ENCODE measurements at places on chromosomes 13 and 19.

GRCh38 chr13:89269737-89270136 lies 1598.6 kb downstream of the SLITRK5 start:
- no peak for DNase-seq

GRCh38 chr13:101127741-101128353 lies 288.5 kb downstream of the NALCN start:
- no peak for DNase-seq

DNA sequence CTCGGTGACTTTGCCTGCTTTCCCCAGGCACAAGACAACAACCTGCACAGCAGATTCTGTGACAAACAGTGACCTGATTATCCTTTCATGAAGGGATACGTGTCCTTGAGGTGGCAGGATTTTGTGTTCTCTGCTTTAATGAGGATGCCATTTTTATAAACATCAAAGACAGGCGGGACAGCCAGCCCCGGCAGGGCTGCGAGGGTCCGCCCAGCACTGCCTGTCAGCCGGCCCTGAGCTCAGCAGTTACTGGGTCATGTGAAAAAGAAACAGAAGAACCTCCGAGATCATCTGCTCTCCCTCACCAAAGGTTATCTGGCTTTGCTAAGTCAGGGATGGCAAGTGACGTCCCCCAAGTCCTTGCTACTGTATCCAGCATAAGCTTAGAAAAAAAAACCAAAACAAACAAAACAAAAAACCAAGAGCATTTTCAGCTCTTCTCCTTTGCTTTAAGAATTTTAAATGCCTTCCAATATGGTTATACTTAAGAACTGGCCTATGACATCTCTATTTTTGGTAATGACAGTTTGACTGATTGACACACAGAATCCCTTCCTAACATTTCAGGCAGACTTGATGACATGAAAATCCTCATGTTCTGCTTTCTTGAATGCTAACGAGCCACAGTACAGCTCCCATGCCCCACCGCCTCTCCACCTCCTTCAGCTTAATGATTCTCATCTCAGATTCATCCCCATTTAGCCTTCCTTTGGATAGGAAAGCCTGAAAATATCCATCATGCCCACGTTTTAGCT lies 666.6 kb upstream of the ARGLU1 start:
- no peak for DNase-seq

- DNase-seq, result peak; percentile 1
These were observed 142.0 kb downstream of the ZNF737 start for GRCh38 chr19:20423381-20424197.

GRCh38 chr13:93867481-93867880 lies 612.0 kb downstream of the DCT start:
- no peak for DNase-seq

DNA sequence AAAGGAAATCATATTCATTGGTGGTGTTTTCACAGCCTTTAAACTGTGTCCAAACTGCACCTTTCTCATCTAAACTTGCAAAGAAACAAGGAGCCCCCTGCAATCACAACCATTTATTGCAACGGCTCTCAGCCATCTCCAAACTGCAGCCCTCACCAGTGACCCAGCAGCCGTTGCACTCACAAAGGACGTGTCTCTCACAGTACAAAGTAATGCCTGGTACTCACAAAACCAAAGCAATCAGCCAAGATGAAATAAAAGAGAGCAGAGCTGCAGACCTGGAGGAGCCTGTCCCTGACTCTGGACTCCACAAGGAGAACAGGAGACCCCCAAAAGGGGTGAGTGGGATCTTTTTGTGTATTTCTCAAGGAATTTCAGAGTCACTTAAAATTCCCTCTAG lies 20.2 kb upstream of the CEACAM21 start:
- DNase-seq, result no peak

DNA sequence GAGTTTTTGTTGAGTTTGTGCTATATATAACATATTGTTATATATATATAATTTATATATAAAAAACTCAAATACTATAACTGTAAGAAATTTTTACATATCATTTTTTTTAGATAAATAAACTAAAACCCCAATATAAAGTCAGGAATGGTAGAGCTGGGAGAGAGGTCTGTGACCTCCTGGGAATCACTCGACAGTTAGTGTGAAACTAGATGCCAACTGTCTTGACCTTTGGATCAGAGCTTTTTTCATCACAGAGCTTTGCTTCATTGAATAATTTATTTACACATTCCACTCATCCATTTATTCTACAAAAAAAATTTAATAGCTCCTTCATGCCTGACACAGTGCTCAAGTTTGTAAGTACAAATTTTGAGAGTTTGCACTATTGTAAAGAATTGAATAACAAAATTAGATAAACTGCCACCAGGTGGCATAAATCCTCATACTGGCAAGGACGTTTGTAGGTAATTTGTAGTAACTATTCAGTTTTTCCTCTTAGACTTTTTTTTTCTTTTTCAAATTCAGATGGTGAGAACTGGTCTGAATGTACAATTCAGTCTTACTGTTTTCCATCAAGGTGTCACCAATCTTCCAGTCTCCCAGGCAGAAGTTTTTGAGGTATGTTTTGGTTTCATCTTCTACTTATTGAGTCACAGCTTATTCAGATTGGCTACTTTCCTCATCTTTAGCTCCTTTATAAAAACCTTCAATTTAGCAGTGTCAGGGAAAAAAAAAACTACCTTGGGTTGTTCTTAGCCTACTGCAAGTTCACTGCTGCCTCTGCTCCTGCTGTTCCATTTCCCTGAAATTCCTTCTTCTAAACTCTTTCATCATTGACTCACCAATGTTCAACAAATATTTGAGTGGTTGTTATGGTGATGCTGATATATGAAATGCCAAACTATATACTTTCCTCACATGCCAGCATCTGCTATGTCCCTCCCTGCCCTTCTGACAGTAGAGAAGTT lies 28.7 kb downstream of the LACC1 start:
- no peak for DNase-seq

DNA sequence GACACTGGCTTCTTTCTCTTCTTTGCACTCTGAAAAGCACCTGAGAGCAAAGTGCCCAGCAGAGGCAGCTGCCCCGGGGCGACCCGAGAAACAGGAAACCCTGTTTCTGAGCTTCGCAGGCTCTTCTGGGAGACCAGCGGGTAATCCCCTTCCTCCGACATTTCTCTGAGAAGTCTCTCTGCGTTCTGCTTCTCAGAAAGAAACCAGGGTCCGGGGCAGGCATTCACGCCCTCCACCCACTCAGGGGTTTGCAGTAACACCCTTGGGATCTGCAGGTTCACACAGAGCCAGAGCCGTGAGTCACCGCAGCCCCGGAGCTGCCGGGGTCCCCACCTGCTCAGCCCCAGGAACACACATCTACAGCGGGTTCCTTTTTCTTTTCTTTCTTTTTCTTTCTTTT lies 86.0 kb downstream of the GADD45B start:
- DNase-seq, result peak; percentile 37

GRCh38 chr13:103510007-103510535 lies 443.9 kb upstream of the SLC10A2 start:
- no peak for DNase-seq

GRCh38 chr19:53394522-53394973 lies 401 bp upstream of the ZNF765 start:
- no peak for DNase-seq

GRCh38 chr19:47660435-47660832 lies 51.5 kb downstream of the BICRA start:
- DNase-seq, result no peak

GRCh38 chr13:54210397-54211049 lies 1181.9 kb downstream of the OLFM4 start:
- no peak for DNase-seq

DNA sequence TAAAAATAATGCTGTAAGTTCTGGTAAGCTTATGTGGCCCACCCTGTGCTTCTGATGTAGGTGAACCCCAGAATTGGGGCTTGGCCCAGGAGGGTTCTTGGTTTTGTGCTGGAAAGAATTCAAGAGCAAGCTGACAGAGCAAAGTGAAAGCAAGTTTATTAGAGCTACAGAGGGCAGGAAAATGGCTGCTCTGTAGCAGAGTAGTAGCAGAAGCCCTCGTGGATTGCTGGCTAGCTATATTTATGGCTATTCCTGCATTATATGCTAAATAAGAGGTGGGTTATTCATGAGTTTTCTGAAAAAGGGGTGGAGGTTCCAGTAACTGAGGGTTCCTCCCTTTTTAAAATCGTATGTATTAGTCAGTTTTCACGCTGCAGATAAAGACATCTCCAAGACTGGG lies 20.6 kb upstream of the ZNF599 start:
- DNase-seq, result no peak

All from stimulated activated CD8-positive, alpha-beta memory T cell treated with anti-CD3 and anti-CD28 coated beads, Interleukin-4, amount 100 ng/mL, for 1 hour (primary cell).